ENCODE measurements at places on chromosomes 7 and 10. TPM values are rescaled to one million over a fixed set of nuclear protein-coding genes. Genes with fewer than 3 reads are reported as not detected.

GRCh38 chr7:93382362-93382761 is 150.2 kb downstream of the VPS50 start:
- no peak overlapping the region for H3K27ac ChIP-seq
- H3K27me3 ChIP-seq = peaks cover 9% of the 10 kb centered on the region
- H3K36me3 ChIP-seq = no peaks in the 10 kb centered on the region
- H3K4me3 ChIP-seq = no peak overlapping the region
- H3K4me1 ChIP-seq = no peaks in the 10 kb centered on the region

DNA sequence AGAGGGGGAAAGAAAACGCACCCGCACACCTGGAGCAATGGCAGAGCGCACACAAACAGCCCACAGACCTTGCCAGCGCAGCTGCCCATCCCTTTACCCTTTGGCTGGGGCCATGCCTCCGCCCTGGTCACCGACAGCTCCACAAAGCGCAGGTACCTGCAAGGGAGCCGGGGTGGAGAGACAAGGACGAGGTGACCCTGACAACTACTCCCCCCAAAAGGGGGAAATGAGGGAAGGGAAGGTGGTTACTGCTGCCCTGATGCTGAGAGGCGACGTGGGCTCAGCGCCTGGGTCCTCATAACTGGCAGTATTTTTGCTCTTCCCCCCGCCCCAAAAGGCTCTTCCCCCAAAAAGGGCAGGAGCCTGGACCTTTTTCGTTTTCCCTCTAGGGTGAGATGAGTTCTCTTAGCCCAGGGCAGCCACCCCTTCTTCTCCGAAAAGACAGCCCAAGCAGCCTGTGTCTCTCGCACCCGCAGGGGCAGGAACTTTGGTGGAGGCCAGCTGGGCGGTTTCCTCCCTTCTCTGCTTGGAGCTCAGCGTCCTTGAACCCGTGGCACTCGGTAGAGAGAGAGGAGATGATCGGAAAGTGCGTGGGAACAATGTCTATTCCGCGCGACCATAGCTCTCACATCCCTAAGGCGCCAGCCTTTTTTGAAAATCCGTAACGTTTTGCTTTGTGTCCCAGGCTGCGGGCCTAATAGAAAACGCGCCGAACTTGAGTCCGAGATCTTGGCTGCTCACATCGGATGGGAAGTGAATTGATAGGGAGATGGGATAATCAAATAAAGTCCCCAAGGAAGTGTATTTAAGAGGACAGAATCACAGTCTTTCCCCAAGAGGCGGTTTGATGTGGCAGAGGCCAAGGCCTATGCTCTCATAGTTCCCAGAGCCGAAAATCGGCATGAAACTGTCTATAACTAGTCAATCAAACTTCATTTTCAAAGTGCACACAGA is 1.0 kb downstream of the NKX2-3 start:
- peaks cover 2% of the 10 kb centered on the region for H3K36me3 ChIP-seq
- H3K27me3 ChIP-seq = peaks cover 87% of the 10 kb centered on the region
- peaks cover 53% of the 10 kb centered on the region for H3K4me1 ChIP-seq
- H3K27ac ChIP-seq = no peak overlapping the region
- no peak for DNase-seq

DNA sequence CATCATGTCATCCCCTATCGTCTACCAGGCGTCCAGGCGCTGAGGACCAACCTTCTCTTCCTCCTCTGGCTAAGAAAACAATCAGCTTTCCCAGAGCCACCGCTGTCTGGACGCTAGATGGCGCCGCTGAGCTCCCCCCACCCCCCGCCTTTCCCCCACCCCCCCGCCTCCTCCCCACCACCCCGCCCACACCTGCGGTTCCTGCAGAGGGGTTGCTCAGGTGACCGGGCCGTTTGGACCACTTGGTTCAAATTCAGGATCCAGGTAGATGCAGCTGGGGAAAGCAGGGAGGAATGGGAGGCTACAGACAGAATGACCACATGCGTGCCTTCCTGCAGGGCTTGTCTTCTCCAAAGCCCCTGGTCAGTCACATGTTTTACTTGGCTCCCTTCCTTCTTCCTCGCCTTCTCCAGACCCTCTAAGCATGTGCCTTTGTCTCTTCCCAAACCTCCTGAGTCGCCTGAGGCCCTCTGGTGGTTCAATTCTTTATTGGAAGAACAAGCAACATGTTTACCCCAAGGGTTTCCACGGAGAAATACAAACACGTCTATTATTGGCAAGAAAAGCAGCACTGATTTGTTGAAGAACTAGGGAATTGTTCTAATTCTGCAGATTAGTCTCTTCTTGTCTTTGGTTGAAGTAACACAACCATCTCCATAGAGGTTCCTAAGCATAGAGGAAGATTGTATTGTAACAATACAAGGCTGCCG is 24.7 kb downstream of the AOC1 start:
- peaks cover 9% of the 10 kb centered on the region for H3K4me1 ChIP-seq
- peaks cover 4% of the 10 kb centered on the region for H3K36me3 ChIP-seq
- H3K27me3 ChIP-seq = no peaks in the 10 kb centered on the region
- no peak overlapping the region for H3K27ac ChIP-seq
- peak; percentile 64 for DNase-seq

DNA sequence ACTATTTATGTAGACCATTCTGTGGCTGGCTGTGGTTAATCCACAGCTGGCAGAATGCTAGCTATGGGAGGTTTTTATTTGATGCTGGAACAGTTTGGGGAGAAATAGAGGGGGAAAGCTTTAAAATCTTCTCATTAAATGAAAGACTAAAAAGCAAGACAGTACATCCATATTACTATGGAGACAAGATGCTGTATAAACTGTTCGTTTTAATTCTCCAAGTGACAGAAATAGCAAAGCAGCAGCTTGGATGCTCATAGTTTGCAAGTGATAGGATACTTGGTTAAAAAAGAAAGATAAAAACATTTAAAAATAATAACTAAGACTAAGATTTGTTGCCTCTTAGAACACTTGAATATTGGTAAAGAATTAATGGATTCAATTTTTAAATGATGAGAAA is 304.9 kb upstream of the KAT6B start:
- DNase-seq = no peak
- no peak overlapping the region for H3K27ac ChIP-seq
- H3K36me3 ChIP-seq = peaks cover 4% of the 10 kb centered on the region
- peaks cover 7% of the 10 kb centered on the region for H3K4me1 ChIP-seq
- no peaks in the 10 kb centered on the region for H3K27me3 ChIP-seq

DNA sequence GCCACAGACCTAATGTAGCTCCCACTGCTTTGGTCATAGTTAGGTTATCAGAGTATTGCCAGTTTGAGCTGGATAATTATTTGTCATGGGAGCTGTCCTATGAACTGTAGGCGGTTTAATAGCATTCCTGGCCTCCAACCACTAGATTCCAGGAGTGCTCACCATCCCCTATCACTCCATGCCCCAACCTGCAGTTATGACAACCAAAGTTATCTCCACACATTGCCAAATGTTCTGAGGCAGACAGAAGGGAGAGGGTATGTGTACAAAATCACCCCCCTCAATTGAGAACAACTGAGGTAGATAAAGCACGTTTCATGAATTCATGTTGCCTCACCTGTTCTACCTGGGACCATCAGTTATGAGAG is 119.0 kb upstream of the CACUL1 start:
- H3K27ac ChIP-seq = no peak overlapping the region
- peaks cover 16% of the 10 kb centered on the region for H3K27me3 ChIP-seq
- H3K4me1 ChIP-seq = no peaks in the 10 kb centered on the region
- DNase-seq = no peak
- H3K36me3 ChIP-seq = no peaks in the 10 kb centered on the region
- H3K4me3 ChIP-seq = no peak overlapping the region

DNA sequence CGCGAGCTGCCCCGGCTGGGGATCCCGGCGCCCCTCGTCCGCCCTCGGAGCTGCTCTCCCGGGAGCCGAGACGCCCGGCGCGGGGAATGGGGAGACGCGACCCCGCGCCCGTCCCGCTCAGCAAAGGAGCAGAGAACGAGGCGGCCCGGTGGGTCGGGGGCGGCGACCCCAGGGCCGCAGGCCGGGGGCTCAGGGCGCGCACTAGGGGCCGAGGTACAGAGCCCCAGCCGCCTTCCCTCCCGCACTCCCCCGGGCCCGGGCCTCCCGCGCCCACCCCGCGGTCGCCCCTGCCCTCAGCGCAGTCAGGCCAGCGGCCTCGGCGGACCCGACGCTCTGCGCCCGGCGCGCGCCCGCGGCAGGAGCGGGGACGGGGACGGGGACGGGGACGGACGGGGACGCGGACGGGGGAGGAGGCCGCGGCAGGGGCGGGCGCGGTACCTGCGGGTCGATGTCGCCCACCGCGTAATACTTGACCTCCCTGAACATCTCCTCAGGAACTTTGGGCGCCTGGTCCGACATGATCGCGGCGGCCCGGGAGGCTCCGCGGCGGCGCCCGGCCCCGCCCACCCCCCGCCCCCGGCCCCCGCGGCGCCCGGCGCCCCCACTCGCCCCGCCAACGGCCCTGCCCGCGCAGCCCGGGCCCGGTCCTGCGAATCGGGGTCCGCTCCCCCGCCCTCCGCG is 373 bp downstream of the PAXIP1 start:
- no peak overlapping the region for H3K27ac ChIP-seq
- no peaks in the 10 kb centered on the region for H3K27me3 ChIP-seq
- peaks cover 7% of the 10 kb centered on the region for H3K4me1 ChIP-seq

DNA sequence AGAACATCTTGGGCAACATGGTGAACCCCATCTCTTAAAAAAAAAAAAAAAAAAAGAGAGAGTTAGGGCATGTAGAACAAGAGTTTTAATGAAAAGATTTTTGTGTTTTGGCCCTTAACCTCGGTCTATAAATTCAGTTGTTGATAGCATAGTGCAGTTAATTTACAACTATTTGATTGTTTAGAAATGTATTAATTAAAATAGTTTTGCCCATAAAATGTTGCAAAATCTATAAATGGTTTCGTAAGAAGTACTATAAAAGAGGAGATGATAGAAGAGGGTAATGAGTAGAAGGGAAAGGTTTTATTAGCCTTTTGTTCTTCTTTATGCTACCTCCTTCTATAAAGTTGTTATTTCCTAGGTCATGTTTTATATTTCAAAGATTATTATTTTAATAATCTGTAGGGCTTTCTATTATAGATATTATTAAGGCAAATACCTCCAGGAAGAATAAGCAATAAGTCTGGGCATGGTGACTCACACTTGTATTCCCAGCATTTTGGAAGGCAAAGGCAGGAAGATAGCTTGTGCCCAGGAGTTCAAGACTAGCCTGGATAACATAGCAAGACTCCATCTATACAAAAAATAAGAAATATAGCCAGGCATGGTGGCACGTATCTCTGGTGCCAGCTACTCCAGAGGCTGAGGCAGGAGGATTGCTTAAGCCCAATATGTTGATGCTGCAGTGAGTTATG is 73.3 kb downstream of the MCU start:
- H3K27me3 ChIP-seq = no peaks in the 10 kb centered on the region
- no peak for DNase-seq
- H3K4me3 ChIP-seq = no peak overlapping the region
- H3K36me3 ChIP-seq = peaks cover 17% of the 10 kb centered on the region
- no peak overlapping the region for H3K27ac ChIP-seq
- no peaks in the 10 kb centered on the region for H3K4me1 ChIP-seq

GRCh38 chr7:134686786-134687185 is 40.1 kb downstream of the BPGM start:
- H3K4me1 ChIP-seq = peaks cover 5% of the 10 kb centered on the region
- no peaks in the 10 kb centered on the region for H3K36me3 ChIP-seq
- H3K4me3 ChIP-seq = no peak overlapping the region
- DNase-seq = no peak
- H3K27me3 ChIP-seq = no peaks in the 10 kb centered on the region

DNA sequence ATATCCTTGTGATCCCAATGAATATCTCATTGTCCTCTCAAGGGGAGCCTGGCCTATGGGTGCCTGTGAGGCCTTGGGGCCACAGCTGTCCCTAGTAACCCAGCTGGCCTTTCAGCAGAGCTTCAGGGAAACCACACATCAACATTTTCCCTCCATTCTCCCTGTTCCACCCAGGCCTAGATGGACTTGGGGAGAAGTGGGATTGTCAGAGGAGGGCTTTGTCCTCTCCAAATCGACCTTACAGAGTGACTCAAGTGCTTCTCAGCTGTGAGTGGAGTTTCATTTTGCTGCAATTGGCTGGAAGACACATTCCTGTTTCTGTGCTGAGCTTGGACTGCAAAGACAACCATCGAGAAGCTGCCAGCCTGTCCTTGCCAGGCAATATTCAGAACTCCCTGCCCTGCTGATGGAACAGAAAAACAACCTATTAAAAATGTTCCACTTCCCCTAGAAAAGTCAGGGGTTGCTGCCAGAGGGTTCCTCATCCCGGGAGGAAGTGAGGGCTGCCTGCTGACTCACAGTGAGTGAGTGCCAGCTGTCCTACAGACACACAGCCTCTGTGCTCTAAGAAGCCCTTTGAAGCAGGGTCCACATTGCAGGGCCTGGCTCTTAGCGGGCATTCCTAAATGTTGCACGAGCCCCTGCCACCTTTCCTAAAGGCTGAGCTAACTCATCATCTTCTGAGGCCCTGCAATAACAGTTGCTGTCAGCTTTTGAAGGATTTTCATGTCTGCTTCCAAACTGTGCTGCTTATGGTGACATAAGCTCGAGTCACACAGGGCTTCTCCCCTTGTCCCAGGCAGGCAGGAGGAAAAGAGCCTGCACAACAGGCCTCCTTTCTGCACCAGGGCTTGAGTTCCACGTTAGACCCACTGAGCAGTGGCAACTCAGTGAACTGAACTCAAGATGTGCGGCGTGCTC is 20.5 kb downstream of the STRA8 start:
- no peak overlapping the region for H3K27ac ChIP-seq
- no peaks in the 10 kb centered on the region for H3K27me3 ChIP-seq

- no peak overlapping the region for H3K4me3 ChIP-seq
- DNase-seq = no peak
- no peaks in the 10 kb centered on the region for H3K4me1 ChIP-seq
- H3K27ac ChIP-seq = no peak overlapping the region
- no peaks in the 10 kb centered on the region for H3K36me3 ChIP-seq
- no peaks in the 10 kb centered on the region for H3K27me3 ChIP-seq
Observed at GRCh38 chr7:41566581-41566980, 136.3 kb downstream of the INHBA start.

GRCh38 chr7:44454348-44454747 is 36.1 kb downstream of the NUDCD3 start:
- no peak overlapping the region for H3K4me3 ChIP-seq
- no peaks in the 10 kb centered on the region for H3K27me3 ChIP-seq
- peak; percentile 32 for DNase-seq
- H3K27ac ChIP-seq = no peak overlapping the region
- peaks cover 52% of the 10 kb centered on the region for H3K4me1 ChIP-seq
- H3K36me3 ChIP-seq = peaks cover 21% of the 10 kb centered on the region

Gene CALN1
- 0.32 TPM for total RNA-seq

Gene SPDYE2
- total RNA-seq = not detected

Gene SNCG
- total RNA-seq = 0.72 TPM

Gene PPP1R17
- total RNA-seq = not detected

Gene PRPS1L1
- total RNA-seq = not detected

Gene CHST3
- total RNA-seq = 0.55 TPM

Gene NKX2-3
- not detected for total RNA-seq

Data from activated naive CD4-positive, alpha-beta T cell treated with anti-CD3 and anti-CD28 coated beads for 36 hours (primary cell).